Nucleus accumbens (tissue), 56 donors: ENCODE measurements at places on chromosomes 4 and X.

DNA sequence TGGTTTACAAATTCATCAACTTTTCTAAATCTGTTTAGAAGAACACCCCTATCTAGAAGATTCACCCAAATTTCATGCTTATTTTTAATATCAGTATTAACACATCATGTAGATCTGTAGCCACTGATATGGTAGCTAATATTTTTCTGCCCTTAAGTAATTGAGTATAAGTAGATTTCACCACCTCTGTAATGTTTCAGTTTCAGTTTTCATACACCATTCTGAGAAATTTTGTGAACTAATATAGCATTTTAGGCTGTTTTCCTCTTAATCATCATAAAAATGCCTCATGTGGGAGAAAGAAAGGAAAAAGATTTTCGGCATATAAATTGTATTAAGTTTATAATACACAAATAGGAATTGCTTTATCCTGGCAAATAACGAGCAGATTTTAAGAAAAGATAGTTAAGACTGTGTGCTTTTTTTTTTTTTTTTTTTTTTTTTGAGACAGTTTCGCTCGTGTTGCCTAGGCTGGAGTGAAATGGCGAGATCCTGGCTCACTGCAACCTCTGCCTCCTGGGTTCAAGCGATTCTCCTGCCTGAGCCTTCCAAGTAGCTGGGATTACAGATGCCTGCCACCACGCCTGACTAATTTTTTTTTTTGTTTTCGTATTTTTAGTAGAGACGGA lies 21.4 kb upstream of the RBPJ start:
- DNase-seq = no peak

GRCh38 chr4:5051278-5052203 lies at the start of gene STK32B:
STK32B (plus strand) TSS chr4:5051480.
- DNase-seq = no peak

DNA sequence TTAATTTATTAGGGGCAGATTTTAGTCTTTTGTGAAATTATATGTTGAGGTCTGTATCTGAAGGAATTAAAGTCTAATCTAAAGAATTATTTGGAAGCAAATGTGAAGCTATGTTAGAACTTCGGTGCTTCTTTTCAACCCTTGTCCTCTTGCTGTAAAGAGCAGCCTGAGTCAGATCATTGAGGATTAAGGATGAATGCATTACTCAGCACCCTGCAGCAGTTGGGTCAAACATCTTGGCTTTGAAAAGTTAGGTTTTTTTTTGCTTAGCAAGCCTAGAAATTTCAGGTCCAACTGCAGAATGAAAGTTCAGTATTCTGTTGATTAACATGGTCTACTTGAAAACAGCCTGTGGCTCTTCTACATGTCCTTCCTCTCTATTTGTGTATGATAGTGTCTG lies 57.6 kb downstream of the SLC4A4 start:
- no peak for DNase-seq

DNA sequence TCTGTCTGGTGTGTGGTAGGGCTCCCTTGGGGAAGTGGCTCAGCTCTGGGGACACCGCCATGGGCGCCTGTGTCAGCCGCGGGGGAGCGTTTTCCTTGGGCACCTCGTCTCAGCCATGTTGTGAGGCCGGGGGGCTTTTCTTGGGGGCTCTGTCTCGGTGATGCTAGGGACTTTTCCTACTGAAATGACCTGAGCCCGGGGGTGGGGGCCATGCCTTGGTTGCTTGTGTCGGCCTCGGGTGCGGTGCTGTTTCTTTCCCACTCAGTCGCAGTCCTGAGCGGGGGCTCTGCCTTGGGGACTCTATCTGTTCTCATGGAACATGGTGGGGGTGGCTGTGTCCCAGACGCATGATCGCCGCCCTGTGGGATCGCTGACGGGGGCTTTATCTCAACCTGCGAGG lies 356 bp downstream of the CT45A1 start:
- DNase-seq = no peak

DNA sequence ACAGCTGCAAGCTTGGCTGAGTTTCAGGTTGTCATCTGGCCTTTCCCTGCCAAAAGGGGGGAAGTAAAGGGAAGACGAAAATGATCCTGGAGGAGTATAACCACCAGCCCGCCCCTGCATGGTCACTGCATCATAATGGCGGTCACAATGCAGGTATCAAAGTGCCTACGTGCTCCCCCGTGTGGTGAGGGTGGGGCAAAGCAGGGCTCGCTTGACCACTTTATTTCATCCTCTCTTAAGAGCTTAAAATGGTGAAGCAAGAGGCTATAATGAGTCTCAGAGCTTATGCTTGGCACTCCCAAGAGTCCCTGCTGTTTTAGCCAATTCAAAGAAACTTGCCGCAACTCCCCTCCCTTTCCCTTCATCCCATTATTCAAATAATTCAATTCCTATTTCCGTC lies 105.6 kb downstream of the APOOL start:
- no peak for DNase-seq

DNA sequence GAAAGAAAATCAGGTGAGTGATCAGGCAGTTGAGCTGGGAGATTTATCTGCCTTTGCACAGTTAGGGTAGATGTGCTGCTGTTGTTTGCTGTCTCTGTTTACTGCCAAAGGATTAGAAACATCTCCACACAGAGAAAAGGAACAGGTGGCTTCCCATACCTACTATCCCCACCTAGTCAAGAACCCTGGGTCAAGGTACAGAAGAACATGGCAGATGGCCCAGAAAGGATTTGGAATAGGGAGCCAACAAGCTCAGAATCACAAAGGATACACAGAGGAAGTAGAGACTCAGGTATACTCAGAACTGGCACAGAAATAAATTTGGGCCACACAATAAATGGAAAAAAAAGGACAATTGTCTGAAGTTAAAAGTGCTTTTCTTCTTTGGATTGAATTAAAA lies 64.3 kb downstream of the TIGD2 start:
- DNase-seq = no peak

- no peak for DNase-seq
Measured at GRCh38 chrX:21960569-21961541, 20.3 kb downstream of the SMS start.
